Activated T-cell treated with anti-CD3 and anti-CD28 coated beads, Interleukin-2, amount 50 U/mL, for 48 hours (primary cell): ENCODE measurements at places on chromosomes 13 and 19.

GRCh38 chr19:16535381-16535780 lies 6.9 kb downstream of the CHERP start:
- no peak for DNase-seq

DNA sequence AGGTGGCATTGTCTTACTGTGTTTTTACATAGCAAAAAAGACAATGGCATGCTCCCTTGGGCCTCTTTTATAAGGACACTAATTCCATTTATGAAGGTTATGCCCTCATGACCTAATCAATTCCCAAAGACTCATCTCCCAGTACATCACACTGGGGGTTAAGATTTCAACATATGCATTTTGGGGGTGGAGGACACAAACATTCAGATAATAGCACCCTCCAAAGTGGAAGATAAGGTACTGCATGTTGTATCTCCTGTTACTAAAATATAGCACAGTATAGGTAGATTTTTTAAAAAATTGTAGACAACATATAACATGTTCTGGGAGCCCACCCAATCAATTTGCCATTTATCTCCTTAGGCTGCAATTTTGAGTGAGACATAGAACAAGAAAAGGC lies 221.2 kb downstream of the LIG4 start:
- DNase-seq: no peak

DNA sequence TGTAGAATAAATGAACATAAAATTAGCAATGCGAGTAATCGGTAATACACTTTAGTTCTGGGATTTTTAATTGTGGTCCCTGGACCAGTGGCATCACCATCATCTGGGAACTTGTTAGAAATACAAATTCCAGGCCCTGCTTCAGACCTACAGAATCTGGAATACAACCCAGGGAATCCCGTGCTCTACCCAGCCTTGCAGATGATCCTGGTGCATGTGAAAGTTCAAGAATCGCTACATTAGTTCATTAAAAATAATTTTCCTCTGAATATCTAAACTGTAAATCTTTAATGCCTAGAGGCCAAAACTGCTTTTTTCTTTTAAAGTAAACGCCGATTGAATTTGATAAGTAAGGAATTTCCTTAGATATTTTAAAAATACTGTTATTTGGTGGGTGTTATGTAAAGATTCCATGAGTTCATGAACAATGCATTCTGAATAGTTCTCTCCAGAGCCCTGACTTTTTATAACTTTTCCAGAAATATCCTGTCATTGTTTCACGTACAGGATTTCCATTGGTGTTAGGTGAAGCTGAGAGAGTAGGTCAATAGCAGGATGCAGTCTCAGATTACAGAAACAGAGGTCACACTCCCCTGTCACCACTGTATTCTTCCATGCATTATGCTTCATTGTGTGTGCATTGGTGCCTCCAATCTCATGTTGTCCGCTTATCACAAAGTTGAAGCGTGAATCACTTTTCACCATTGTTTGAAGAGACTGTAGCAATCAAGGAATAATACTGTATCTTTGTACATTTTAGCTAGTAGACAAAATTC lies 596.5 kb upstream of the KLF12 start:
- no peak for DNase-seq

- peak; percentile 80 for DNase-seq
Measured at GRCh38 chr13:30744056-30744680, 8.8 kb downstream of the ALOX5AP start.

- DNase-seq: no peak
Measured at GRCh38 chr19:49861107-49861506, 6.3 kb downstream of the PNKP start.

DNA sequence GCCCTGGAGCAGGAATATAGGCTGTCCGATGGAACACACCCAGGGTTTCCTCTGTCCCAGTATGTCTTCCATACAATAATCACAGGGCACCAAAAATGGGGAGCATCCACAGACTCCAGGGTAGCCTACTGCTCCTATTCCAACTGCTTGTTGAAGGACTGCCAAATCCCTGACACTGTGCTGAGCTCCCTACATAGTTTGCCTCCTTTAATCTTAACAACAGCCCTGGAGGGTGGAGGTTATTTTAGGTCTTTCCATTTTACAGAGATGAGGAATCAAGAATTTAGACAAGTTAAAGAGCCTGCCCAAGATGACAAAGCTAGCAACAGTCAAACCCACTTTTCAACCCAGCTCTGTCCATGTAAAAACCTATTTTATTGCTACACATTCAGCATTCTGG lies 790.4 kb downstream of the DIAPH3 start:
- DNase-seq: no peak
